EH (cell line): ENCODE measurements at places on chromosomes 13 and 19.

DNA sequence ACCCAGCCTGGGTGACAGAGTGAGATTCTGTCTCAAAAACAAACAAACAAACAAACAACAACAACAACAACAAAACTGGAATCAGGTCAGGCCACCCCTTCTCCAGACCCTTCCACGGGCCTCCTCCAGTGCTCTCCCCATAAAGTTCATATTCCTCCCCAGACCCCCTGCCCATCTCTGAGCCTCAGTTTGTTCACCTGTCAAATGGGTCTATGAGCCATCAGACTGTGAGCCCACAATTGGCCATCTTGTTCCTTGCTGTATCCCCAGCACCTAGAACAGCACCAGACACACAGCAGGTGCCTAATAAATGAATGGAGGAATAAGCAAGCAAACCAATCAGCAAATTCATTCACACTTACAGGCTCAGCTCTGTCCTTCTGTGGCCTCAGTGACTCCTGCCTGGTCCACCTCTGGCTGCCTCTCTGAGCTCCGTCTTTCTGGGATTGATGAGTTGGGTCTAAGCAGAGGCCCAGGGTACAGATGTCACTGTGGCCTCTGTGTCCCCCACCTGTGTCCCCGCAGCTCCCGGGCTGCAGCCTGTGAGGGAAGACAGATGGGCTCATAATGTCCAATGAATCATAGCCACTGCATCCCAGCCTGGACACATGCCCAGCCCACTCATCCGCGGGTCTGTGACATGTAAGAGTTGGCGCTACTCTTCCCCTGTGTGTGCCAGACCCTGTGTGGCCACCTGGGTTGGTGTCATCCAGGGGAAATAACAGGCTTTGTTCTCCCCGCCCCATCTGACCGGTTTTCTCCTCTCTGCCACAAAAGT lies 19.6 kb upstream of the PTPRS start:
- peak; percentile 45 for DNase-seq

- DNase-seq, result no peak
Measured at GRCh38 chr19:30596268-30596667, 224.1 kb downstream of the ZNF536 start.

GRCh38 chr19:18424890-18425514 lies 5.8 kb downstream of the SSBP4 start:
- no peak for DNase-seq

DNA sequence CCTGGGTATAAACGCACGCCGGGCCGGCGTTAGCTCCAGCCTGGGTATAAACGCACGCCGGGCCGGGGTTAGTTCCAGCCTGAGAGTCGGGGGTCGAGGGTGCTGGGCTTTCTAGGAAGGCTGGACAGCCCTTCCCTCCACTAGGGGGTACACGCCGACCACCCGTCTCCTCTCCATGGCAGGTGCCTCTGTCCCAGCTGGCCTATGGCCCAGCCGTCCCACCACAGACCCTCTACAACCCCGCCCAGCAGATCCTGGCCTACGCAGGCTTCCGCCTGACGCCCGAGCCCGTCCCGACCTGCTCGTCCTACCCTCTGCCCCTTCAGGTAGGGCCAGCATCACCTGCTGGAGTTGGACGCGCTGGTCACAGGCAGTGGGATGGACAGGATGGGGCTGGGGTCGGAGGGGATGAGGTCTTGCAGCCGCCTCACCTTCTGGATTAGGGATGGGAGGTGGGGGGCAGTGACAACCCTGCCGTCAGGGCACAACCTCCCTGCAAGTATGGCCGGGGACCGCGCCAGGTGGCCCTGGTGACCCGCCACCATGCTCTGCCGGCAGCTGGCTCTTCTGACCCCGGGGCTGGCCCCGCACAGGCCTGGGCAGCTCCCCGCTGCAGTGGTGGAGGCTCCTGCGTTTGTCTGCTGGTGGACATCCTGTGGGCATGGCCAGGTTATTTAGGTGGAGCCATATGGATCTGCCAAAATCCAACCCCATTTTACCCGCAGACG lies 45.8 kb downstream of the TMEM255B start:
- DNase-seq, result no peak

GRCh38 chr13:73825143-73825542 lies 309.1 kb downstream of the KLF12 start:
- DNase-seq, result no peak

DNA sequence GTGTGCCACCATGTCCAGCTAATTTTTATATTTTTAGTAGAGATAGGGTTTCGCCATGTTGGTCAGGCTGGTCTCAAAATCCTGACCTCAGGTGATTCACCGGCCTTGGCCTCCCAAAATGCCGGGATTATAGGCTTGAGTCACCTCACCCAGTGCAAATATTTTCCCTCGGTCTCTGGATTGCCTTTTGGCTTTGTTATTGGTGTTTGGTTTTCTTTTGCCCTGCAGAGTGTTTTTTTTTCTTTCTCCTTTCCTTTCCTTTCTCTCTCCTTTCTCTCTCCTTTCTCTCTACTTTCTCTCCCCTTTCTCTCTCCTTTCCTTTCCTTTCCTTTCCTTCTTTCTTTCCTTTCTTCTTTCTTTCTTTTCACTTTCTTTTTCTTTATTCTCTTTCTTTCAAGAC lies 33.2 kb downstream of the KDM4B start:
- peak; percentile 82 for DNase-seq

DNA sequence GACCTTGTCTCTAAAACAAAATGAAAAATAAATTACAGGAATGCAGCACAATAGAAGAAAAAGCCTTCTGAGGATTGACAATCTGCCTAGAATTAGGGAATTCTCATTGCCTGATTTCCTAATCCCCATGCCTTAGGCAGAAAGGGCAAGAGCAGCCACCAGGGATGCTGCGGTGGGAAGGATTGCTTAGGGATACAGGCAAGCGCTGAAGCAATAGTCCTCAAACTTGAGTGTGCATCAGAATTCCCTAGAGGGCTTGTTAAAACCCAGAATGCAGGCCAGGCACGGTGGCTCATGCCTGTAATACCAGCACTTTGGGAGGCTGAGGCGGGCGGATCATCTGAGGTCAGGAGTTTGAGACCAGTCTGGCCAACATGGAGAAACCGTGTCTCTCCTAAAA lies 1.0 kb upstream of the OR7C2 start:
- DNase-seq, result no peak

GRCh38 chr13:110294146-110294545 lies 12.8 kb downstream of the COL4A1 start:
- DNase-seq, result peak; percentile 66

DNA sequence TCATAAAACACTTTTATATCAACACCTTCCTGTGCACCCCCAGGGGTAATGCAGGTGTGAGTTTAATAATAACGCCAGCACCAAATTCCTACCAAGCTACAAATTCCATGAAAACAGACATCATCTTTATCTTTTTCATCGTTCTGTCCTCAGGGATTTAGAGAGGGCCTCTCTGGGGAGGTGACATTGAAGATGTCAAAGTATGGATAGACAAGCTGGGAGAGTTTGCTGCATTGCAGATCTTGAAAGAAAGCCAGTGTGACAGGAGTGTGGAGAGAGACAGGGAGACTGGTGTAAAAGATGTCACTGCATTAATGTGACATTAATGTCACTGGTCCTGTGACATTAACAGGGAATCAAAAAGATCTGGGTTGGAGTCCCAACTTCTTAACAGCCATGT lies 10.1 kb downstream of the CACNG6 start:
- DNase-seq, result no peak

DNA sequence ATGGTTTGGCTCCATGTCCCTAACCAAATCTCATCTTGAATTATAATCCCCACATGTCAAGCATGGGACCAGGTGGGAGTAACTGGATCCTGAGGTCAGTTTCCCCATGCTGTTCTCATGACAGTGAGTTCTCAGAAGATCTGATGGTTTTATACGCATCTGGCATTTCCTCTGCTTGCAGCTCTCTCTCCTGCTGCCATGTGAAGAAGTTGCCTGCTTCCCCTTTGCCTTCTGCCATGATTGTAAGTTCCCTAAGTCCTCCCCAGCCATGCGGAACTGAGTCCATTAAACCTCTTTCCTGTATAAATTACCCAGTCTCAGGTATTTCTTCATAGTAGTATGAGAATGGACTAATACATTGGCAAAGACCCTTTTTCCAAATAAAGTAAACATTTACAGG lies 96.8 kb downstream of the TSHZ3 start:
- no peak for DNase-seq

DNA sequence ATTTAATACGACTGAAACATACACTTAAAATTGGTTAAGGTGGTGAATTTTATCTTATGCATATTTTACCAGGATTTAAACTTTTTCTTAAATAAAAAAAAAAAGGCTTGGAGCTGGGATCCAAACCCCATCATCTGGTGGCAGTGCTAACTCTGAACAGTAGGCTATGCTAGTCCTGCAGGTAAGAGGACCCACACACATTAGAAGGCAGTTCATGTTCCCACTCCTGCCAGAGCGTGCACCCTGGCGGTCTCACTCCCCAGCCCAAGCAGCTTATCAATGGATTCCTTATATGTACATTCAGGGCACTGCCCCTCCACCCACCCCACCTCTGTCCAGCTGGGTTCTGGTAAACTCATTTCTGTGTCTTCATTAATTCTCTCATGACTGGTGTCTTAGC lies 31.3 kb upstream of the CEBPA start:
- no peak for DNase-seq

DNA sequence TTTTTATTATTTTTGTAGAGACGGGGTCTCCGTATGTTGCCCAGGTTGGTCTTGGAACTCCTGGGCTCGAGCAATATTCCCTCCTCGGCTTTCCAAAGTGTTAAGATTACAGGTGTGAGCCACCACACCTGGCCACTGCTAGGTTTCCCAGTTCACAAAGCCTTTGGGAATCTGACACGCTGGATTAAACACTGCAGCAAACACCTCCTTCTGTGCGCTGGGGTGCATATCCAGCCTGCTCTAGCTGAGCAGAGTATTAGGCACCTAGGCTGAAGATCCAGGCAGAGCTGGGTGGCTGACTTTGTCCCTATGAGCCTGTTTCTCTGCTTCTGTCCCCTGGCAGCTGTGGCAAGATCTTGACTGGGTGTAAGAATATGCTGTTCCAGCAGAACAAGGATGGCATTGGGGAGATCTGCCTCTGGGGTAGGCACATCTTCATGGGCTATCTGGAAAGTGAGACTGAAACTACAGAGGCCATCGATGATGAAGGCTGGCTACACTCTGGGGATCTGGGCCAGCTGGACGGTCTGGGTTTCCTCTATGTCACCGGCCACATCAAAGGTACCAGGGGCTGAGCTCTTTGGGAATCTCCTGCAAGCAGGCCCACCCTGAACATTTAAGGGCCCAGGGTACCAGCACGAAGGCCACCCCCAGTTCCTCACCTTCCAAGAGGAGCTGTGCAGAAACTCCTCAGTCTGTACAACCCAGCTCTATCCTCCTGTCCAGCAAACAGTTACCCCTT lies 49.8 kb downstream of the ACSBG2 start:
- DNase-seq, result no peak

DNA sequence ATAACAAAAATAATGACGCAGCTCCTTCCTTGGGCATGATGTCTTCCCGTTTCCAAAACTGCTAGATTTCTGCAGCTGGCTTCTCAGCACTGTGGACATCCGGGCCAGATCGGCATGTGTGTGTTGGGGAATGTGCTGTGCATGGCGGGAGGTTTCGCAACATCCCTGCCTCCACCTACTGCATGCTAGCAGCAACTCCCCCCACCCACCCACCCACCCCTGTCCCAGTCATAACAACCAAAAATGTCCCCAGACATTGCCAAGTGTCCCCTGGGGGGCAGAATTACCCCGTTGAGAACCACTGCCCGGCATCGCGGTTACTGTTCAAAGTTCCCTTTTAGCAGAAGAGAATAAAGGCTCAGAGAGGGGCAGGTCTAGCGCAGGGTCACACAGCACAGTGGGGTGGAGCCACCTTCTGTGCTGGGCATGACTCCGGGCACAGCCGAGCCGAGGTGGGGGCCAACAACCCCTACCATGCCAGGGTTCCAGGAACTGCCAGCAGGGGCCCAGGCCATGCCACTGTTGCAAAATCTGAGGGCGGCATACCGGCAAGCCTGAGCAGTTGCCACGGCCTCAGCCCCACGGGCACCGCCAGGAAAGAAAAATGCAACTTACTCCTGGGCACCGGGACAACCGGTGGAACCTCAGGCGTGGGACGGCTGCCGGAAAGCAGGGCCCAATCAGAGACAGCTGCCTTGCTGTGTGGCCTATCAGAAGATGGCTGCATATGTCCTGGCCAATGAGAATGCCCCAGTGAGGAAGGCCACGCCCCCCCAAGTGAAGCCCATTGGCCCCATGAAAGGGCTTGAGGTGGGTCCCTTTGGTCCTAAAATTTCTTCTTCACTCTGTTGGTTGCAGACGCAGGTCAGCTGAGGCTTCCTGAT lies 22.5 kb upstream of the NFIC start:
- peak; percentile 92 for DNase-seq
